ENCODE measurements at places on chromosomes 3 and 15. TPM values are rescaled to one million over a fixed set of nuclear protein-coding genes. Genes with fewer than 3 reads are reported as not detected.

HYKK gene
- 2.4 TPM for total RNA-seq

UBA3 gene
- total RNA-seq = 82.7 TPM

SIDT1 gene
- total RNA-seq = 60.7 TPM

HTR3E gene
- total RNA-seq = not detected

EIF4E3 gene
- 35.3 TPM for total RNA-seq

ALDH1L1 gene
- not detected for total RNA-seq

ONECUT1 gene
- total RNA-seq = not detected

DUOXA2 gene
- total RNA-seq = not detected

GLDN gene
- not detected for total RNA-seq

RLBP1 gene
- total RNA-seq = not detected

HYAL1 gene
- not detected for total RNA-seq

NANOGP8 gene
- not detected for total RNA-seq

SRGAP3 gene
- 6.0 TPM for total RNA-seq

GABRG3 gene
- not detected for total RNA-seq

SPESP1 gene
- total RNA-seq = 0.70 TPM

CEMIP gene
- total RNA-seq = not detected

FBXO40 gene
- not detected for total RNA-seq

HES1 gene
- total RNA-seq = 3.9 TPM

ERICH6 gene
- total RNA-seq = 1.4 TPM
